ENCODE measurements at places on chromosomes 1 and 21. TPM values are rescaled to one million over a fixed set of nuclear protein-coding genes. Genes with fewer than 3 reads are reported as not detected.

The ENO1 gene
- 882 TPM for polyA plus RNA-seq

The CD1C gene
- not detected for polyA plus RNA-seq

The REN gene
- not detected for polyA plus RNA-seq

The TNFRSF4 gene
- polyA plus RNA-seq = not detected

The DCDC2B gene
- polyA plus RNA-seq = 0.42 TPM

DNA sequence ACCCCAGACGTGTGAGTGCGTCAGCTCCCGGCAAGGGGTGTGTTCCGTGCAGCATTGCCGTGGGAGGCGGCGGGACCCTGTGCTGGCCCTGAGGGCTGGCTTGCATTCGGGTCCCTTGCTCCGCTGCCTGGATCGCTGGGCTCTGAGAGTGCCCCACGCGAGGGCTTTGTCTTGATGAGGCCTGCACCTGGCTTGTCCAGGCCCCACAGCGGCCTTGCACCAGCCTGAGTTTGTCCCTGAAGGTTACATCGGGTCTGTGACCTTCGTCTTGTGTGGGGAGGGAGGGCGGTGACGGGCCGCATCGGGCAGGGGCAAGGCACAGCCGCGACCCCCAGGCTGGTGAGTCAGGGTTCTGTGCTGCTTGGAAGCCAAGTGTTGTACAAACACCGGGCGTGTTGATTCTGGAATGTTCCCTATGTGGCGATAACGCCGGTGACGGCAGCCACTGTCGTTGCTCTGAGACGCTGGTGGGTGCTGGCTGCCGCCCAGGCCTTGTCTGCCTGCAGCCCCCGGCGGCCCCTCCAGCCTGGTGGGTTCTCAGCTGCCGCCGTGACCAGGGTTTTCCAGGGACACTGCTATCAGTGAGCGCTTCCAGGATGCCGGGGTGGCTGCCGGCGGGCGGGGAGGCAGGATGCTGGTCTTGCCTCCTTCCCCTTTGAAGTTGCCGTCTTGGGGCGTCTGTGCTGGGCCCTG is 42.9 kb downstream of the SLX9 start:
- no peak for DNase-seq

- peak; percentile 87 for DNase-seq
These were observed 62.3 kb upstream of the ADARB1 start for GRCh38 chr21:45011911-45012661.

GRCh38 chr1:112431038-112431437 is 35.0 kb downstream of the CTTNBP2NL start:
- DNase-seq = no peak

DNA sequence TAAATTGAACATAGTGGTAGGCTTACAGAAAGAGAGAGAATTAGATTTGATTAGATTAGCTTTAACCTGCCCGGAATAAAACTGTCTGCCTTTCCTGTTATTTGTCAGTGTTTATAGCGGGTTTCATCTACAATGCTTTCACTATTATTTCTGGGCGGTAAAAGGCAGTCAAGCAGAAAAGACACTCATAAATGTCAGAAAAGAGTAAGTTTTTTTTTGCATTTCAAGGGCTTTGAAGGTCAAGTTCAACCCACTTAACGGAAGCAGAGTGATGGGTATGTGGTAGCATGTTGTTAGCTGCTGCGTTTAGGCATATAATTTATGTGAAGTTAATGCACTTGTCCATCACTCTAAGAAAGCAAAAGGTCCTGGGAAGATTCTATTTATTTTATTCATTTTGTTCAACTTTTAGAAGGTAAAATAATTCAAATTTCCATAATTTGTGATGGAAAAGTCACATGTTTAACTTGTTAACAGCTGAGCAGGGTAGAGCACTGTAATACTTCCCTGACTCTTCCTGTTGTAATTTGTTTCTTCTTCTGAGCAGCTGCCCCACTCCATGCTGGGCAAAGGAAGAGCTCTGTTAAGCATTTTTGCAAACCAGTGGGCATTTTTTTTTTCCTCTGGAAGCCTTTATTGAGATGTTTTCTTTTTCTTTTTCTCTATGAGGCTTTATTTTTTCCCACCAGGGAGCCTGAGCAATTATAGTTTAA is 220.1 kb downstream of the ST6GALNAC3 start:
- DNase-seq = no peak

- no peak for DNase-seq
These were observed 919 bp downstream of the CHI3L1 start for GRCh38 chr1:203185585-203185984.

- DNase-seq = no peak
These were observed 13.0 kb downstream of the FAM20B start for GRCh38 chr1:179038528-179039281.

- no peak for DNase-seq
These were observed 198.8 kb upstream of the SGIP1 start for GRCh38 chr1:66335125-66335524.

DNA sequence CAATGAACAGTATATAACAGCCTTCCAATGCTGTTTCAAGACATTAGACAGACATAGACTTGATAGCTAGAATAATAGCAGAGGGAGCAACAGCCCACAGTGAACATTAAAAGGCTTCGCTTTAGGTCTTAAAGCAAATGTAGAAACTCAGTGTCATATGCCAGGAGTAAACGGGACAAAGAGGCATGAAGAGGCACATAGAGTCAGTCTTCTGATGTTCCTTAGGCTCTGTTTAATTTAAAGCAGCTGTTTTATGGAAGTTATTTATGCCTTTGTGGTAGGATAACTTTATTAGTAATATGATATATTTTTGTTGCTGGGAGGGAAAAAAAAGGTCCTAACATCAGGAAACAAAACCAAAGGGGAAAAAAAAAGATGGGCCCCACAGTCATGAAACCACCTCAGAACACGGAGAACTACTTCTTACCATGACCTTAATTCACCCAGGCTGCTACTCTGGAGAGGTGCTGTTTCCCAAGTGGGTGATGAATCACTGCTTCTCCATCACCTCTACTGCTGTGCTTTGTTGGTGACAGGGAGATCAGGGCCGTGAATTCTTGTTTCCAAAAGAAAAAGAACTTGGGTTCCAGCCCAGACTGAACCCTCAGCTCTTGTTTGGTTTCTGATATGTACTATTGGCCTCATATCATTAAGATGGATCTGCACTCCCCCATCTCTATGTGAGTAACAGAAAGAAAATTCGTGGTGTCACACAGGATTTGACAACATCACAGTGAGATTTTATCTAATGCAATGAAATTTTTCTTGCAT is 616.9 kb downstream of the KIF26B start:
- DNase-seq = no peak

- DNase-seq = no peak
These were observed 191.0 kb downstream of the TPR start for GRCh38 chr1:186183970-186184628.

DNA sequence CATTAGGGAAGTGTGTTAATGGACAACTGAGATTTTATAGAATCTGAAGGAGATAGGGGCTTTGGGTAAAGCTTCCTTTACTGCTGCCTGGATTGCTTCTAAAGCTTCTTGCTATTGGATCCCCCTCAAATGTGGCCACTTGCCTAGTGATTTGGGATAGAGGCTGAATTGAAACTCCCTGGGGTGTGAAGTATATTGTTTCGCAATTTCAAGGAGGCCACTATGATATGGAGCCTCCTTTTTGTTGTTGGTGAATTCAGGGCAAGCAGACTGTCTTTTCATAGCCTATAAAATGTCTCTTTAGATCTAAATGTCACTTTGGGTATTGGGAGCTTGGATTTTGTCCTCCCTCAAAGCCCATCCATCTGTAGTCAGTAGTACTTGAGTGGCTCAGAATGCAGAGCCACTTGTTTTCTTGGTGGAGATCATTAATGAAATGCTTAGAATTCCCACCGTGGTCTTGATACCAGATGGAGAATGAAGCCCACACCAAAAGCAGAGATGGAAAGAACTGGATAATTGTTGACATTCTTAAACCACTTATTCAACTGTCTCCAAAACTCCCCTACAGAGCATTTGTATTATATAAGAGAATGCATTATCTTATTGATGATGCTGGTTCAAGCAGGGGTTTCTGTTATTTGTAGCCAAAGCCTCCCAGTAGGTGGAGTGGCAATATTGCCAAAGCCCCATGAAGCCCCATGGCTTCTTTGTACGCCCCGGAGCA is 144.3 kb upstream of the KCNE2 start:
- no peak for DNase-seq

DNA sequence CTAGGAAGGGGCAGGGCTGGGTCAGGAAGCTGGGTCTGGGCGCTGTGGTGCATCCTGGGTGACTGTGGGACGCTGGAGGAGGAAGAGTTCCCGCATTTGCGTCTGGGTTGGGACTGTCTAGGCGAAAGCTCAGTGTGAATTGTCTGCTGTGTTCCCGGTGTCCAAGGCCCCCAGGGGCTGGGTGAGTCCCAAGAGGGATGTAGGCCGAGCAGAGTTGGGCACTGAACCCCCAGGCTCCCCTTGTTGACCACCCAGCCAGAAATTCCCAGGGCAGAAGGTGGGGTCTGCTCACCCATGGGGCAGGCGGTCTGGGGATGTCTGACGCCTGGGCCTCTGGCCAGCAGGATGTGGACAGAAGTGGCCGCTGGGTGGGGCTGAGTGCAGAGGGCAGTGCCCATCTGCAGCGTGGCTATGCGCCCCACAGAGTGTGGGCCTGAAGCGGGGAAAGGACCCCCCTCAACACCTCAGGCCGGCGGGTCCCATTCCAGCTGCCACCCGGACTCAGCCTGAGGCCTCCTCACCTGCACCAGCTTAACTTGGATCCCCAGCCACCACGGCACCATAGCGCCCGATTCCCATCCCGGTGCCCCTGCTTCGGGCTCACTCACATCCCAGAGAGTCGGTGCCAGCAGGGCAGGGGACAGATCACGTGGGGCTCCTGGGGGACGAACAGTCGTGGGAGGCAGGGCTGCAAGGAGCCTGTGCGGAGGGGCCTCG is 37.0 kb upstream of the POFUT2 start:
- DNase-seq = no peak

- peak; percentile 59 for DNase-seq
These were observed 203.8 kb downstream of the LMX1A start for GRCh38 chr1:165152727-165153126.

DNA sequence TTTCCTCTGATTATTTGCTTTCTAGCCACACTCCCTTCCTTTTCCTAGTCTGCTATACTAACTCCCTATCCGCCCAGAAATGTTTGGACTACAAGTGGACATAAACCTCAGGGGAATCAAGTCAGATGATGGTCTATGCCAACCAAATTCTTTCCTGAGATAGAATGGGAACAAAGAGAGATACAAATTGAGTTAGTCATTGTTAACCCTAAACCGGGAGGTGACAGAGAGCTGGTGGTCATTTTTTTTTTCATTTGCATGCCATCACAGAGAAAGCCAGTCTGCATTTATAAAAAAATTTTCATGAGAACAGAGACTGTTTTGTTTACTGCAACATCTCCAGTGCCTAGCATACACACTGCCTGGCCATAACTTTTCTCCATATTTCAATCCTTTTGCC is 35.0 kb downstream of the MYSM1 start:
- DNase-seq = no peak

DNA sequence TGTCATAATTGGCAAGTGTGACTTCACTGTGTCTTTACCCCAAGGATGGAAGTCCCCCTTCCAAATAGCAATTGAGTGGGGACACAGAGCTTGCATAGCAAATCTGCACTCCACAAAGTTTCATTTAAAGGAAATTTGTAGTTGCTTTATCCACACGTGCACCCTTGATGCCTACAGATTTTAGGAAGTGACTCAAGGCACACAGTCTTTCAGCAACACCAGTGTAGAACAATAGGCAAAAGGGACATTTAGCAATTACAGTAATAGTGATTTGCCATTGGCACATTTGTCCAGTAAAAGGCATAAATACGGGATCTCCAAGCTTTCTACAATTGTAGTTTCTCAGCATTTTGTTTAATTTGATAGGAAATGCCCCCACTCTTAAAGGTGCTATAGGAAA is 43.4 kb upstream of the KAZN start:
- DNase-seq = no peak

- no peak for DNase-seq
These were observed 97.8 kb downstream of the SLC45A1 start for GRCh38 chr1:8415526-8416278.

DNA sequence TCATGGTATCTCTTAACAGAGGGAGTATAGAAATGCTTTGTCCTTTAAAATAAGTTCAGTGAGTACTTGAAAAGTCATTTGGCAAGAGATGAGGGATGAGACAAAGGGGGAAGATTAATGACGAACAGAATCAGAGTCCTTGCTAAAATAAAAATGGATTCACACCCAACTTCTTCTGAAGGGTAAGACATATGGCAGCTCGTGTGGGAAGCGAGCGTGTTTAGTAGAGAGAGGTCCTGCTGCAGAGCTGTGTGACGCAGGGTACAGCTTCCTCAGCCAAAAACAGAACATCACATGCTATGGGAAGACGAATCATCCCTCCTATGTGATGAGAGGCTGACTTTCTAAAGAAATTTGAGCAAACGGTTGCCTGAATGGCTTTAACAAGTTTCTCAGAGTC is 158.5 kb upstream of the LMO4 start:
- no peak for DNase-seq

DNA sequence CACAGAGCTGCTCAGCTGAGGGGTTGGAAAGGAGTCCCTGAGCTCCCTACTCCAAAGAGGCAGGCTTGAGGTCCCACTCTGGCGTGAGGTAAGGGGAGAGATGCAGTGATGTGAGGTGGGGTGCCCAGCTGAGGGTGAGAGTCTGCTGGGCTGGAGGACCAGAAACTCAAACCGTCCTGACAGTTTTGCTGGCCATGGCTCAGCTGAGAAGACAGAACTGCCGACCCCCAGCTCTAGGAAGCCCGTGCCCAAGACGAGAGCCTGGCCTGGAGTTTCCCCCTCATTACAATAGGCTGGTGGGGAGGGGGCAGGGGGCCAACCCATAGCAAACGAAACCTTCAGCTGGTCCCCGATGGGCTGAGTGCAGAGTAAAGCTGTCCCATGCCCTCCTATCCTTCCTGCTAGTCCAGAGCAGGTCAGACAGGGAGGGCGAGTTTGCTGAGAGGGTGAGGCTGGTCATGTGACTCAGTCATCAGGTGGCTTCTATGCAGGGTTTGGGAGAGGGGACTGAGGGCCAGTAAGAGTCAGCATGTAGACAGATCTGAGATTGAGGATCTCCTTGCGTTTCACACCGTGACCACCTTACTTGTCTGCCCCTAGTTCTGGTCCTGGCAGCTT is 129.3 kb downstream of the PRDM2 start:
- DNase-seq = no peak

DNA sequence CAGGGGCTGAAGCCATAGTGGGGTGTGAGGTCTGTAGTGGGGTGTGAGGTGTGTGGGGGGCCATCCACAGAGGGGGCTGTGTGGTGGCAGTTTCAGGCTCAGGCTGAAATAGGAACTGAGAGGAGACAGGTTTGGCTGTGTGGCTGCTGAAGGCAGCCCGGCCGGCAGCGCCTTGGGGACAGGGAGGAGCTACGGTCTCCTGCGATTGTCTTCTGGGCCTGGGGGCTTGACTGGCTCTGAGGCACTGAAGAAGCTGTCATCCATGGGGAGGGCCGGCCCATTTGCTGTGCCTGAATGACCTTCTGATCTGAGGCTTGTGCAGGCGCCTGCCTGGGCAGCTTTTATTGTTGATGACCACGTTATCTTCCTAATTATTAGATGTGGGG is 10.0 kb upstream of the TTC34 start:
- no peak for DNase-seq

DNA sequence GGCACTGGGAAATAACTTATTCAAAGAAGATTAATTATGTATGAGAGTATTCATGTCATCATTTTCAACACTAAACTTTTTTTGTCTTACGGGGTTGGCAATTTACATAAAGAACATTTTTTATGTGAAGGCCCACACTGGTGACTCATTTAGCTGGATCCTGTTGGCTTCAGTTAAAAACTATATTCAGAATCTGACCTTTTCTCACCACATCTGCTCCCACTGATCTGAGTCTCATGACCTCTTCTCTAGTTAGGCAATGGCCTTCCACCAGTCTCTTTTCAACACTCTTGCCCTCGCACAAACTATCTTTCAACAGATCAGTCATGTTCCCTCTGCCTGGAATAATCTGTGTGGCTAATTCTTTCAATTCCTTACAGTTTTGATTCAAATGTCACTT is 53.4 kb downstream of the TMPRSS15 start:
- DNase-seq = no peak

- no peak for DNase-seq
These were observed 72.4 kb downstream of the POU2F1 start for GRCh38 chr1:167293057-167293456.
